Stromal cell of bone marrow (primary cell): ENCODE measurements at places on chromosomes 5 and 9.
A peak's percentile ranks its signal among the peaks of the same experiment; 100 is the strongest.

- DNase-seq: peak; percentile 84
Observed at GRCh38 chr9:98998441-98999151, 54.9 kb downstream of the COL15A1 start.

DNA sequence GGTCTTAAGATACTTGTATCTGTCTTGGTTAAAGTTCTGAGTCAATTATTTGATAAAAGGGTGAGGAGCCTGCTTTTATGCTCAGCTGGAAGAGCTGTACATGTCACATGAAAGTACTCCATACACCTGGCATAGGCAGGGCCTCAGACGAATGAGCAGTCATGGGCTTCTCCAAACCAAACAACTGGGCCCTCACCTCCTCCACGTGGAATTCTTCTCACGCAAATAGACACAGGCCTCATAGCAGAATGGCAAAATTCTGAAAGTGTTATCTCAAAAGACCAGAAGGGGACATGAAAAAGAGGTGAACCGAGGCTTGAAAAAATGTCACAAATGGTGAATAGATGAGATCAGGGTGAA, 48.6 kb downstream of the FAM240B start:
- no peak for DNase-seq

DNA sequence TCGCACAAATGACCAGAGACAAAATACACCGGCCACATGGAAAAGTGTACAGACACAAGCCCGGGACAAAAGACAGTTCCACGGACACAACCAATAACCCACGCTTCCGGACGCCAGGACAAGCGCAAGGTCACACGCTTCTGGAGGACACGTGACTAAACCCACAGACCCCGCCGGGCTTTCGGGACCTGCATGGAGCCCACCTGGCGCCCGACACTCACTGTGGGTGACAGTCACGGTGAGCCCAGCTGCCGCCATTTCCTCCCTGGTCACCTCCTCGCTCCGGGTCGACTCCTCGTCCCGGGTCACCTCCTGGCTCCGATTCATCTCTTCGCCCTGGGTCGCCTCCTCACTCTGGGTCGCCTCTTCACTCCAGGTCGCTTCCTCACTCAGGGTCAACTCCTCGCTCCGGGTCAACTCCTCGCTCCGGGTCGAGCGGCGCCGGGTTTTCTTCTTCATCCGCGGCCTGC, 470 bp downstream of the BAG1 start:
- no peak for DNase-seq

DNA sequence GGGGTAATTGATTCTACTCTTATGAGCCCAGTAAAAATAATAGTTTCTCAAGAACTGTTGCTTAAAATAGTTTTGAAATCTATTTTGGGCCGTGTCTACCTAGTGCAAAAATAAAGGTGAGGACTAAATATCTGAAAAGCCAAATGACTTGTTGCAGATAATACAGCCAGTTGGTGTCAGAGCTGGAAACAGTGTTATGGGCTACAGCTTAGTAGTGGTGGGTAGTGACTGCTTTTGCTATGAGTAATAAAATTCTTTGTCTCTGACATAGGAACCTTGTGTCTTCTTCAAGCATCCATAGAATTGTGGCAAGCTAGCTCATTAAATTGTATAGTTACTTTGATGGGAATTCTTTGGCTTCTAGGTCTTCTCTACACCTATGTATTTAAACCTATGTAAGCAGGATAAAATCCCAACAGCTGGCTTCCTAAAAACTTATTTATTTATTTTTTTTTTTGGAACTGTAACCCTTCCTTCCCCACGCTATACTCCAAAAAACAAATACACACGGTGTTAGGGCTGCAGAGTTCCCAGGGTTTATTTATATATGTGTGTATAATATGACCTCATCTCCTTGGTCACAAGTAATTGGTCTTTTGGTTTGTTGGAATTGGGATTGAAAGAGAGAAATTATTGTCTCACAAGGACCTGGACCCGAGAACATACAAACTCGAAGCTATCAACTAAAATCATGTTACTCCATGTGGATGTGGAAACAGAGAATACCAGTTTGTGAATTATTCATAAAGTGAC, 138.0 kb downstream of the NUDT12 start:
- DNase-seq: no peak

DNA sequence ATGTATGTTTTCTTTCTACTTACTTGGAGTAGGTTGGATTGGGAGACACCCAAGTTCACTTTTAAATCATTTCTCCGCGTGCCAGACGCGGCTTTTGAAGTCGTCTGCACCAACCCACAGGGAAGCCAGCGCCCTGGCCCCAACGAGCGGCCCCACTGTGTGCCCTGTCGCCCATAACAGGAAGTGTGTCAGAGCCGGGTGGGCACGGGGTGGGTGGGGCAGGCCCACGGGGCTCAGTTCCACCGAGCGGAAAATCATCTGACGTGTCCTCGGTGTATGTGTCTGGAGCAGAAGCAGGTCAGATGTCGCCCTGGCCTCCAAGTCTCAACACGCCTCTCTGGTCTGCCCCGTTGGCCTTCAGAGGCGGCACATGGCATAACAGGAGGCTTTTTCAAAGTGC, 22.7 kb upstream of the SMIM23 start:
- no peak for DNase-seq

GRCh38 chr9:85283421-85283820, 458.3 kb downstream of the AGTPBP1 start:
- DNase-seq: no peak

- DNase-seq: no peak
Observed at GRCh38 chr5:151126199-151126645, 31.4 kb downstream of the ANXA6 start.

GRCh38 chr5:57566914-57567313, 84.3 kb upstream of the ACTBL2 start:
- DNase-seq: peak; percentile 92

DNA sequence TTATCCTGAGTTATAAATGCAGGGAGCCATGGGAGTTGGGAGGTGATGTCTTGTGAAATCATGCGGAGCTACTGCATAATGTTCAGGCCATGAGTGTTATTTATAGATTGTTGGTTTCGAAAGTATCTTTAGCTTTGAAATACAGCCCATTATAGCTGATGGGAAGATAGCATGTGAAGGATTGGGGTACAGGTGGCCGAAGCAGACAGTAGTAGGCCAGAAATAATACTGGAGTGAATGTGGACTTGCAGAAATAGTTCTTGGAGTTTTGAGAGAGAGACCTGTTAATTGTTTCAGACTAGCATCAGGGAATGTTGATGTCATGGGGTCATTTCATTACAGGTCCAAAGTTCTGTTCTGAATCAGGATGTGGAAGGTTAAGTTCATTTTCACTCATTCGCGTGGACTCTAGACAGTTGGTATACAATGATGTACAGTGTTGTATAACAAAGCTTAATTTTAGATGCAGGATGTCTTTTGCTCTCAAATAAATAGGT, 3.8 kb downstream of the ATP6V1G1 start:
- no peak for DNase-seq

- DNase-seq: no peak
Observed at GRCh38 chr5:108548684-108549596, 167.0 kb upstream of the FBXL17 start.

- no peak for DNase-seq
Observed at GRCh38 chr5:77984587-77984986, 208.4 kb upstream of the TBCA start.

DNA sequence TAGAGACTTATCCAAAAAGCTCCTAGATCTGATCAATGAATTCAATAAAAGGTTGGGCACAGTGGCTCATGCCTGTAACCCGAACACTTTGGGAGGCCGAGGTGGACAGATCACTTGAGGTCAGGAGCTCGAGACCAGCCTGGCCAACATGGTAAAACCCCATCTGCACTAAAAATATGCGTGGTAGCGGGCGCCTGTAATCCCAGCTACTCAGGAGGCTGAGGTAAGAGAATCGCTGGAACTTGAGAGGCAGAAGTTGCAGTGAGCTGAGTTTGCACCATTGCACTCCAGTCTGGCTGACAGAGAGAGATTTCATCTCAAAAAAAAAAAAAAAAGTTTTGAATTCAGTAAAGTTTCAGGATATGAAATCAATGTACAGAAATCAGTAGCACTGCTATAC, 20.0 kb downstream of the DCTN4 start:
- no peak for DNase-seq

- DNase-seq: no peak
Observed at GRCh38 chr9:131673531-131673930, 66.3 kb downstream of the RAPGEF1 start.

DNA sequence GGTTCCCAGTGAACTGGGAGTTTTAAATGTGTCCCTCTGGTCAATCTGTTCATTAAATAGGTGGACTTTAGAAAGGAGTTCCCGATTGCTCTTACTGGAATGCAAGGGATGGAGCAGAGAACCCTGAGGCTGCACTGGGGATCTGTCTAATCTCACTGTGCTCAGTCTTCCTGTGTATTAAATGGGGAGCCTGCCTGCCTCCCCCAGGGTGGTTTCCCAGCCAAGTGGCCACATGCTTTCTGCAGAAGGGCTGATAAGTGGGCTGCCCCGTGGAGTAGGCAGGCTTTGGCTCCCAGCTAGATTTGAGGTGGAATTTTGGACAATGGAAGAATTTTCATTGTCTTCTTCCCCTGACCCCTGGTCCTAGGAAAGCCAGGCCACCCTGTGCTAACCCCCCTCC, 14.0 kb upstream of the PHYHD1 start:
- DNase-seq: no peak

GRCh38 chr5:178324481-178325310, 92.1 kb upstream of the PHYKPL start:
- no peak for DNase-seq

- no peak for DNase-seq
Observed at GRCh38 chr9:136014147-136014923, 53.2 kb upstream of the UBAC1 start.

DNA sequence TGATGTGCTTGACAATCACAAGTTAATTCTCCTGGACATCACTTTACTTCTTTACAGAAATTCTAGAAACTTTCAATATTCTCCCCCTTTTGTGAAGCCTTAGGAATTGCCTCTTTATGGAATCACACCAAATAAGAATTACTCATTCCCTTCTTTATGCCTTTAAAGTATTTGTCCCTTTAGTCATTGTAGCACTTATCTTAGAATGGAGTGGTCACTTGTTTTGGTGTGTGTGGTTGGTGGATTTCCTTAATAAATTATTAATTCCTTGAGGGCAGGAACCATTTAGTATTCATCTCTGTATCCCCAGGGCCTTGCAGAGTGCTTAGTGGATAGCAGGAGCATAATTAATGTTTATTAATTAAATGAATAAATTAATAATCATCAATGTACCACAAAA, 307.0 kb downstream of the ARRDC3 start:
- no peak for DNase-seq

GRCh38 chr5:171521679-171522078, 102.2 kb downstream of the FGF18 start:
- DNase-seq: no peak
